ENCODE measurements at places on chromosomes 6 and 20. TPM values are rescaled to one million over a fixed set of nuclear protein-coding genes. Genes with fewer than 3 reads are reported as not detected.

Gene CYP39A1
- total RNA-seq = 3.4 TPM

Gene OPN5
- total RNA-seq = not detected

Gene BTN1A1
- not detected for total RNA-seq

Gene TTBK1
- total RNA-seq = not detected

Gene LY6G5C
- 3.6 TPM for total RNA-seq

Gene REPS1
- 25.4 TPM for total RNA-seq

Gene APMAP
- total RNA-seq = 90.7 TPM

Gene SNPH
- total RNA-seq = 6.3 TPM

Gene GABRR2
- total RNA-seq = 0.14 TPM
